NCI-H1417 (cell line): ENCODE measurements at places on chromosomes 2 and 18.

- DNase-seq, result no peak
Measured at GRCh38 chr2:96913398-96914202, 43.7 kb upstream of the SEMA4C start.

DNA sequence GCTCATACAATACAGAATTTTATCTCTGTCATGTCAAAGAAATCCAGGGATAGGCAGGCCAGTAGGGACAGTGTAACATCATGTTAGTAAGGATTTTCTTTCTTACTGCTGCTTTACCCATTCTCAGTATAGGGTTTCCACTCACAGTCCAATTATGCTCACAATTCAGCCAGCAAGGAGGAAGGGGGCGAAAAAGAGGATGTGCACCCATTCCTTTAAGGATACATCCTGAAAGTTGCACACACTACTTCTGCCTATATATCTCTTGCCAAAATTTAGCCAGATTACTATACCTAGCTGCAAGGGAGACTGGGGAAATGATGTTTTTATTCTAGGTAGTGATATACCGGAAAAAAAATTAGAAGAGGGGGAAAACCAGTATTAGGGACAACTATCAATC is 66.1 kb downstream of the BAZ2B start:
- DNase-seq, result no peak

GRCh38 chr18:58135183-58135641 is 91.2 kb downstream of the NEDD4L start:
- DNase-seq, result no peak

DNA sequence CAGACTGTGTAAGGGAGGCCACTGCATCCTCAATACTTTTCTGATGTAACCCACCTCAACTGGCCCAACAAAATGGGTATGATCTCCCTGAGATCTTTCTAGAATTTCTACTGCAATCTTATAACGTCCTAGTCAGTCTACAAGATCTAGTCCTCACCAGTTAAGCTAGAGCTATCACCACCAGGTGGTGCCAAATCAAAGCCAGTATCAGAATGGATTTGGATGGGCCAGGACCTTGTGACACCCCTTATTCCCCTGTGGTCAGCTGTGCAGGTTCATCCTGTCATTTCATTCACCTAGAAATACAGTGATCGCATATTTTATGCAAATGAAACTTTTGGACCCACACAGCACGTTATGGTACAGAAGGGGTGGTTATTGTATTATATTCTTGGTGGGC is 90.3 kb downstream of the OLA1 start:
- peak; percentile 31 for DNase-seq
